Placental epithelial cell (primary cell): ENCODE measurements at places on chromosomes 1 and 21. TPM values are rescaled to one million over a fixed set of nuclear protein-coding genes. Genes with fewer than 3 reads are reported as not detected.

The SYDE2 gene
- total RNA-seq, result 4.7 and 9.0 TPM in 2 replicates

The MFAP2 gene
- 132 and 185 TPM in 2 replicates for total RNA-seq

The RGSL1 gene
- not detected in 2 replicates for total RNA-seq

The OR2T2 gene
- total RNA-seq, result 9.0 and 16.1 TPM in 2 replicates

The CLCA2 gene
- 1.8 and 2.0 TPM in 2 replicates for total RNA-seq

The TTLL10 gene
- not detected in 2 replicates for total RNA-seq

The FASLG gene
- not detected in 2 replicates for total RNA-seq

The ACKR1 gene
- total RNA-seq, result not detected in 2 replicates

The ZNF683 gene
- total RNA-seq, result not detected in 2 replicates

The CNR2 gene
- not detected in 2 replicates for total RNA-seq

The PTAFR gene
- total RNA-seq, result not detected in 2 replicates

The LCE3D gene
- total RNA-seq, result not detected in 2 replicates

The RHEX gene
- not detected in 2 replicates for total RNA-seq

The S100A5 gene
- not detected in 2 replicates for total RNA-seq
